ENCODE measurements at places on chromosomes 5 and 9.

GRCh38 chr9:111078391-111079038 is 40.2 kb upstream of the LPAR1 start:
- DNase-seq: no peak

GRCh38 chr9:100581661-100582060 is 3.8 kb downstream of the CAVIN4 start:
- no peak for DNase-seq

GRCh38 chr9:132519033-132519432 is 63.4 kb upstream of the BARHL1 start:
- no peak for DNase-seq

DNA sequence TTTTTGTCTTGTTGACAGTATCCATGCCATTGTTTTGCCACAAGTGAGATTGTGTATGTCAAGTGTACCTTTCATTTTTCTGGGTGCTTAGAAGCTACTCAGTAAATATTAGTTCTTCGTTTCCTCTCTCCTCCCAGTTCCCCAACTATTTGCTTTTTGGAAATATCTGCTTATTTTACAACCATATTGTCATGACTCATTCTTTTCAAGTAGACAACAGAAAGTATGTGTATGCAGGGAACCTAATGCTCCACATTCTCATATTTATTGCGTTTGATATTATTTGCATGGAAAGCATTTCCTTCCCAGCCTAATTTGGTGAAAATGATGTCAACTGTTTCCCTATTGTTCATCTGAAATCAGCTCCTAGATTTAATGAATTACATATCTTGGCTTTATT is 483.7 kb upstream of the RIOK2 start:
- DNase-seq: no peak

DNA sequence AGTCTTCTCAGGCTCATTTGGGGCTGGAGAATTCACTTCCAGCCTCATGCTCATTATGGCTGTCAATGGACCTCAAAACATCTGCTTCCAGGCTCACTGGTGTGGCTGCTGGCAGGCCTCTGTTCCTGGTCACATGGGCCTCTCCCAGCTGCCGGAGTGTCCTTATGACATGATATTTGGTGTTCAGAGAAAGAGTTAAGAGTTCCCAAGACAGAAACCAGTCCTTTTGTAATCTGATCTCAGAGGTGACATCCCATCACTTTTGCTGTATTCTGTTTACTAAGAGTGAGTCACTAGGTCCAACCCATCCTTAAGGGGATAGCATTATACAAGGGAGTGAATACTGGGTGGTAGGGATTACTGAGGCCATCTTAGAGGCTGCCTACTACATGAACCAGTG is 104.6 kb downstream of the CACNA1B start:
- no peak for DNase-seq

GRCh38 chr5:96714951-96715451 is 52.8 kb downstream of the CAST start:
- DNase-seq: no peak

GRCh38 chr5:80976985-80977384 is 16.8 kb downstream of the RASGRF2 start:
- DNase-seq: no peak

DNA sequence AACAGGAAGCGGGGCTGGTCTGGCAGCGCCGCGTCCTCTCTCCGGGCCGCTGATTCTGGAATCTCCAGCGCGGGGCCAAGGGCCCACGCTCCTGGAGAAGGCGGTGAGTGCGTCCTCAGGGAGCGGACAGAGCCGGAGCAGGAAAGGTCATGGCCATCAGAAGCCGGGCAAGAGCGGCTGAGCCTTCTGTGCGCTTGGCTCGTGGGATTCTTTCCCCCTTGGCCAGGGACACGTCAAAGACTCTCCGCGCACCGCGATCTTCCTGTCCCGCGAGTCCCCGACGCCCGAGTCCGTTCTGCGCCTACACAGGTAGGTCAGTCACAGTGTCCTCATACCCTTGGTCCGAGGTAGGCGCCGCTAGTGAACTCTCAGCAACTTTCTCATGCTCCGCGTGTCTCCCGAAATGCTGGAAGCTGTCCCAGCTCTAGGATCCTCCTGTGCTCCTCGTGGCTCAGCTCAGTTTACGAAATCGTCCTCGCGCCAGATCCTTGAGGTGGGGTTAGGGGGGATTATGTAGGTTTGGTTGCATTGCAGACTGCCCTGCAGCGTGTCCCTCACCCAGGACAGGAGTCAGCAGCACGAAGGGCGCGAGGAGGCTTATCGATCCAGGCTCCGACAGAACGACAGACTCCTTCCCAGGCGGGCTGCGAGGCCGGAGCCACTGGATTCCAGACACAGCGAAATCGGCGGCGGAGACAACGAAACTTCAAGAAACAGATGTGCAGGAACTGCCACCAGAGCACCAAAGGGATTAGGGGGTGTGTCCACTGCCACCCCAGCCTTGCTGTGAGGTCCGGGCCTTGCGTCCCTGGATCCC is 8.7 kb downstream of the LHX6 start:
- DNase-seq: no peak

GRCh38 chr5:155699385-155699784 is 627.6 kb upstream of the SGCD start:
- DNase-seq: no peak

DNA sequence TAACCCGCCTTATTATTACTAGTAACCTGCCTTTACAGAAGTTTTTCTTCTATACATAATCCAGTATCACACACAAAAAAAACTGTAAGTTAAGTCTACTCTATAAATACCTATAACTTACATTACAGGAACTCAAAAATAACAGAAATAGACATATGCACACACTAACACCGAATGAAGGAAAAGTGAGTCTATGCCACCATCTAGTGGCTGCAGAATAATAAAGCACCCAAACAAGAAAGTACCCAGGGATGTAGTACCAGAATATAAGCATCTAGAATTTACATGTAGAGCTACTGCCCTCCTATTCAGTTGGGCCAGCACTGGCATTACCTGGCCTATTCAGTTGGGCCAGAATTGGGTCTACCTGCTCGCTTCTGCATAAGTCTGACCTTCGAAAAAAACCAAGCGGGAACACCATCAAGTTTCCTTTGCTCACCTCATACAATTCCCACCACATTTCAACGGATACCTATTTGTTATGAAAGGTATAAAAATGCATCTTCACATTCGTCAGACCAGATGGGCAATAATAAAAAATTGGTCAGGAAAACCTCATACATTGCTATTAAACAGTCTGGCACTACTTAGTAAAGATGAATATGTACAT is 4.0 kb upstream of the NIPSNAP3A start:
- peak; percentile 14 for DNase-seq

- peak; percentile 11 for DNase-seq
Observed at GRCh38 chr5:73796164-73797131, 170.5 kb downstream of the ARHGEF28 start.

DNA sequence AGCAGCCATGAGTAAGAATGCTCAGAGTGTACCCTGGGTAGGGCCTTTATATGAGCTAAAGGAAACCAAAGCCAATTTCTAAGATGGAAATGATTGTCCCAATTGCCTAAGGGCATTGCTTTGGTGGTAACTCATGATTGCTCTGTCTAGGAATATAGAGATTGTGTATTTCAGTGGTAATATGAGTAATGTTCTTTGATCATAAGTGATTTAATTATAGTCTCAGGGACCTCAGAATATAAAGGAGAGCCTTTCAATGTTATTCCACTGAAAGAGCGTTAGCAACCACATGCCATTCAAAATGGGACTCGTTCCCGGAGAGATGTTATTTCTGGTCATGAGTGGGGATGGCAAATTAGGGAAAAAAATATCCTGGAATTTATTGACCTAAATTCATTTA is 340.5 kb downstream of the ARHGEF28 start:
- peak; percentile 50 for DNase-seq

DNA sequence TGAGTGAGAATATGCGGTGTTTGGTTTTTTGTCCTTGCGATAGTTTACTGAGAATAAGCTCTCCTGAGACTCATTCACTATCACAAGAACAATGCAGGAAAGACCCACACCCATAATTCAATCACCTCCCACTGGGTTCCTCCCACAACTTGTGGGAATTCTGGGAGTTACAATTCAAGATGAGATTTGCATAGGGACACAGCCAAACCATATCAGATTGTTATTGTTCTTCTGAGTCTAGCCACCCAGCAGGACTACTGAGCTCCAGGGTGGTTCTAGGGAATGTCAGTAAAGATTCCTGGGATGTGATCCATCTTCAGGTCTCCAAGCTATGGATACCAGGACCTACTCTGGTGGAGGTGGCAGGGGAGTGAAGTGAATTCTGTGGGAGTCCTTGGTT is 2075.1 kb upstream of the CDH9 start:
- no peak for DNase-seq

- no peak for DNase-seq
Observed at GRCh38 chr5:126435714-126436113, 12.5 kb downstream of the GRAMD2B start.

GRCh38 chr9:94758880-94759279 is 32.4 kb downstream of the AOPEP start:
- DNase-seq: no peak

DNA sequence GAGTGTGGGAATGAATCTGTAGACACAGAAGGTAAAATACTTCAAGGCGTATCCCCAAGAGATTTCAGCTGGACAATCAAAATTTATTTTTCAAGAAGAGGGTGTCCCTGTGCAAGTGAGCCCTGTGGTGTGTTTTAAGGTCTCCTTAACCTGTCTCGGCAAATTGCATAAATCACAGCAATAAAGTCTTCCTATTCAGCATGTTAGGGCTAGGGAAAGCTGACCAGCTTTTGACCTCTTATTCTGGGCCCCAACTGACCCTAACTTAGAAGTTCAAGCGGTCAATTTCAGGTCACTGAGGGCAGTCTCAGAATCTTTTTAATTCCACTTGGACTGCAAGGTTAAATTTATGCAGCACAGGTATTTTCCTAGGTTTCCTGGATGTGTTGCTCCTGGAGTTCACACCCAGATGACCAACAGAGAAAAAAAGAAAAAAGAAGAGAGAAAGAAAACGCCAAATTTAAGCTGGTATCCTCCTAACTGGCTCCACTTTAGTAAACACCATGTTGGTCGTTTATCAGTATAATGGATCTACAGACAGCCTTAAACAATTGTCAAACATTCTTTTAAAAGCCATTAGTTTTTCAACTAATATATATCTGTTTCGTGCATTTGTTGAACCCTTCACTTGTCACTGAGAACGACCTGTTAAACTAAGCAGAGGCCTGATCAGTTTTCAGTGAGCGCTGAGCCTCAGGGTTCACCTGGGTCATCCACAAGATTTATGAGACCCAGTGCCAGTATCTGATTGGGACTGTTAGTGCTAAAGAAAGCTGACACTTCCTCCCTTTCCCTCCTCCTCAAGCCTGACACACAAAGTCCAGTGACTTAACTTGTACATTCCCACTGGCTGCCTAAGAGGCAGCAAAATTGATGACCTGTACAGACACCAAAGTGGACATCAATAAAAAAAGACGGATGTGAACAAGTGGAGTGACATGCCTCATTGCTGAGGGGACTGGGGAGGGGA is 546.1 kb downstream of the NR2F1-AS1 start:
- DNase-seq: no peak

DNA sequence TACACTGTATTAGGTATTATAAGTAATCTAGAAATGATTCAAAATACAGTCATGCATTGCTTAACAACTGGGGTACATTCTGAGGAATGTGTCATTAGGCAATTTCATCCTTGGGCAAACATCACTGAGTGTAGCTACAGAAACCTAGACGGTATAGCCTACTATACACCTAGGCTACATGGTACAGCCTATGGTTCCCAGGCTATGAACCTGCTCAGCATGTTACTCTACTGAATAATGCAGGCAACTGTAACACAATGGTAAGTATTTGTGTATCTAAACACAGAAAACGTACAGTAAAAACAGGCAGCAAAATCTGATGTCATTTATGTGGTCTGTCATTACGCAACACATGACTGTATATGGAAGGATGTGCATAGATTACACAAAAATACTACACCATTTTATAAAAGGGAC is 96.8 kb downstream of the RAPGEF6 start:
- DNase-seq: no peak

GRCh38 chr5:36643162-36643561 is 36.8 kb downstream of the SLC1A3 start:
- DNase-seq: no peak
